GM13977 (cell line): ENCODE measurements at places on chromosomes 7 and 10.

- DNase-seq, result no peak
Measured at GRCh38 chr7:140911746-140912145, 13.0 kb downstream of the BRAF start.

- DNase-seq, result no peak
Measured at GRCh38 chr7:1853986-1854865, 184.1 kb downstream of the ELFN1 start.

- DNase-seq, result no peak
Measured at GRCh38 chr10:123472606-123473005, 193.5 kb upstream of the GPR26 start.

DNA sequence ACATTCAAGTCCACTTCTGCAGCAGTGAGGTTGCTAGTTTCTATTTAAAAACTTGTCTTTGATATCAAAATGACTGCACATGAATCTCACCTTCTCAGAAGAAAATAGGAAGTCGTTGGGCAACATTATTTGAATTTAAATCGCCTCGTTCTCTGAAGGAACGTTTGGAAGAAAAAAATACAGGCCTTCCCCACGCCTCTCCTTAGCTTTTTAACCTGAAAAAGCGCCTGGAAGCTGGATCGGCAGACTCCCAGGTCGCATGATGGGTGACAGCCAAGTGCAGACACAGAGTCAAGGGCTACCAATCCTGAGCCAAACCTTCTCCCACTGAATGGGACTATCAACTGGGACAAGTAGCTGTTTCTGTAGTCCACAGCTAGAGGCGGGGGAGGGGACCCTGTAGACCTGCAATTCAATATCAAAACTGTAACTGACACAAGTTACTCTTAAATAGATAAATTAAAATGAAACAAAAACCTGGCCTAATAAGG, 2.2 kb downstream of the FAM53B start:
- no peak for DNase-seq

- no peak for DNase-seq
Measured at GRCh38 chr10:111203615-111204014, 126.8 kb downstream of the ADRA2A start.

DNA sequence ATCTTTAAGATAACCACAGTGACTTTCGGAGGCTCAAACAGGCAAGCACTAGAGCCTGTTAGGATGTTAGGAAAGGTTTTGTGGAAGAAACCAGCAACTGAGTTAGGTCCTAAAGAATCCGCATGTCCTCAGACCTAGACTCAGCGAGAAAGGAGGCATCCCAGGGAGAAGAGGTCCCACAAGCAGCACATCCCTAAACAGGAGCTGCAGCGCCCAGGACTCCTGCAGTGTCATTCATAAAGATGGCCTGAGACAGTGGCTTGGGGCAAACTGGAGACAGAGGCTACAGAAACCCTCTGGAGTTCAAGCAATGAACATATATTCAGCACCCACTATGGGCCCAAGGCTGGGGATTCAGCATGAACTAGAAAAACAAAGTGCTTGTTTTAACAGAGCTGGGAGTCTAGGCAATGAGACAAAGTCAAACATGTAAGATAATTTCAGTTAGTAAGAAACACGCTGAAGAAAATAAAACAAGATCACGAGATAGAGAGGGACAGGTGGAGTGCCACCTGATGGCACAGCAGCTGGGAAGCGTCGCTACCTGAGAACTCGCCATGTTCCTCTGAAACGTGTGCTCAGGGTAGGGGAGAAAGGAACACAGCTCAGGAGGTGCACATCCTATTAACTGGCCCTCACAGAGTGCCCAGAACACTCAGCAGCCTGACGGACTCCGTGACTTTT, 48.1 kb downstream of the PARD3 start:
- DNase-seq, result no peak

GRCh38 chr7:28037220-28038010, 143.2 kb downstream of the JAZF1 start:
- DNase-seq, result peak; percentile 44

GRCh38 chr7:92781117-92781720, 55.2 kb downstream of the CDK6 start:
- DNase-seq, result no peak

DNA sequence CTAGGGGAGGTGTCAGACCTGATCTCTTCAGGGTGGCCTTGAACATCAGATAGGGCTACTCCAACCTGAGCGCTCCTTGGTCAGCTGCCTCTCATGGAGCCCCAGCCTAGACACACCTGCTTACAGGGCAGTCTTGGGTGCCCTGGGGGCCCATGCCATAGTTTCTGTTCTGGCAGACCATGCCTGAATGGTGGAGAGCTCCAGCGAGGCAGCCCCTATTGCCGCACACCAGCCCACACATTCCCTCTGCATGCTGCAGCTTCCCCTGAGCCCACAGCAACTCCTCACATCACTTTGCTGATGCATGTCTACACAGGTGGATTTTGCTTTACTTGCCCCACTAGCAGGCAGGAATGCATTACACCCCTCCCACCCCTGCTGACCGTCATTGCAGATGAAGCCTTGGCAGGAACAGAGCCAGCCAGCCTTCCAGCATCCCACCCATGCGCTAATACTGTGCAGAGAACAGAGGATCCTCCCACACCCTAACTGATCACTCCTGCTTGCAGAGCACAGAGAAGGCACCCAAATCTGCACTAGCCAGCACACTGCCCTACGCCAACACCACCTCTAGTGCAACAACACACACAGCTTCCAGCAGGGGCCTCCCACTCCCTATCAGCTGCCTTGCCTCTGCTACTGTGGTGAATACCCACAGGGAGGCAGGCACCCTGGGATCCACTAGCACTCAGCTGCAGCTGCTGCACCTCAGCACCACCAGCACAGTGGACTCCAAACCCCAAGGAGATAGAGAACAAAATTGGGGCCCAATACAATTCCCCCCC, 43.0 kb upstream of the GRM3 start:
- no peak for DNase-seq
